ENCODE measurements at places on chromosomes 5 and 9.

- DNase-seq, result no peak
These were observed 18.9 kb upstream of the NTNG2 start for GRCh38 chr9:132142924-132143323.

- DNase-seq, result no peak
These were observed 197.4 kb downstream of the FER start for GRCh38 chr5:108945094-108945493.

GRCh38 chr5:151274666-151275065 is 21.7 kb downstream of the GM2A start:
- no peak for DNase-seq

DNA sequence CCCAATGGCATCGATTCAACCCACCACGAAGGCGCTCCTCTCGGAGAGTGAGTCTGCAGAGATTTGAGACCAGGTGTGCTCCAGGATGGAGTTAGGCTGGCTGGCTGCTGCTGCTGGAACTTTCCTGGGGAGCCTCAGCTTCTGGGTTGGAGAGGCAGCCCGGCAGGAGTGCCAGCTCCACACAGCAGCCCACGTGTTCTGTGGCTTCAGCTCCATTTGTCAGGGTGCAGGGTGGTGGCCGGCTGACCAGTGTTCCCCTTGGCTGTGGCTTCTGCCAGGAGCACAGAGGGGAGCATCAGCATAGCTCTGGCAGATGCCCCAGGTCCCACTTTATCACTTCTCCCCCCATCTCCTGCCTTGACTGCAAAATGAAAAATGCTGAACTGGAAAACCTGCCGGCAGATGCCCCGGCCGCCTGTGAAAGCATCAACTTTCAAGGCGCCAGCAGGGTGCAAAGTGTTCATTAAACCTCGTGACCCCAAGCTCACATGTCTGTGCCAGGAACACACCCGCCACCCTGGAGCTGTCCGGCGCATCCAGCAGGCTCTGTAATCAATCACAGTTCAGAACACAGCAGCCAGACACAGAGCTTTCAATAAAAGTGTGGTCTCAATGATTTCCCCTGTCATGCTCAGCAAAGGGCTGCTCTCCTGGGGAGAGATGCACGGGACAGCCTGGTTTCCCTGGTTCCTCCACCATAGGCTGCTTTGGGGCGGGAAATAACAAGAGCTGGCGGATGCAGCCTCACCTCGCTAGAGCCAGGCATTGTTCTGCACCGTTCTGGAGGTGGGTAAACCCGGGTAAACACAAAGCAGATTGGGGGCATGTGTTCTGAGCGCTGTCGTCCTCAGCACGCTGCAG is 53.2 kb downstream of the TRIP13 start:
- DNase-seq, result no peak

GRCh38 chr9:16063241-16063591 is 510.4 kb downstream of the CCDC171 start:
- no peak for DNase-seq

GRCh38 chr5:173875189-173875588 is 13.0 kb upstream of the CPEB4 start:
- DNase-seq, result no peak

- DNase-seq, result no peak
These were observed 34.4 kb downstream of the COL23A1 start for GRCh38 chr5:178555771-178556211.

GRCh38 chr9:112631313-112632070 is 86.4 kb downstream of the INIP start:
- DNase-seq, result no peak

DNA sequence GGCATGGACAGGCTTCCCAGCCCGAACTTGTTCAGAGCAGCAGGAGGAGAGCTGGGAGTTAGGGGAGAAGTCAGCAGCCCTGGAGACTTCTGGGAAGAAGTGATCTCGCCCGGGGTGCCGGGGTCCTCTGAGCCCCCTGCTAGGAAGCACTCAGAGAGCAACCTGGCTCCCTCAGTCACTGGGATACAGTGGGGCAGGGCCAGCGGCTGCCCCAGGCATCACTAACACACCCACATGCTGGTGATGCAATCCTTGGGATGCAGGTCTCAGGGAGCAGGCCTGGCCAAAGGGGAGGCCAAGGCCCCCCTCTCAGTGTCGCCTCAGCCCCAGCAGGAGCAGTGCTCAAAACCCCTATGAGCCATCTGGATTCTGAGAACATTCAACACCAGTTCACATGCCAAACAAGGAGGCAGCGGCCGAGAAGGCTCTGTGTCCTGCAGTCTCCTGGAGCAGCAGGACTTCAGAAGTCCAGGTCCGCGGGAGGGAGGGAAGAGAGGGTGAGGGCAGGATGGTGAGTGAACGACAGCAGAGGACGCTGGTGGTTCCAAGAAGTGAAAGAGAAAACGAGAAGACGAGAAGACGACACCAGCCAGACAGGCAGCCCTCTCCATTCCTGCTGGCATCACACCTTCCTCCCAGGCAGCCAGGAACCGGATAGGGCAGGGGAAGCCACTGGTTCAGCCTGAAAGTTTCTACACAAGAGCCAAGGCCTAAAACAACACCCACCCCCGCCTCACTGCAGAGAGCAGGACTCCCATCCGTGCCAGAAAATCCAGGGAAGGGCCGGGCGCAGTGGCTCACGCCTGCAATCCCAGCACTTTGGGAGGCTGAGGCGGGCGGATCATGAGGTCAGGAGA is 2.3 kb downstream of the PNPLA7 start:
- no peak for DNase-seq

- DNase-seq, result no peak
These were observed 111.1 kb downstream of the PAM start for GRCh38 chr5:102866237-102866600.

DNA sequence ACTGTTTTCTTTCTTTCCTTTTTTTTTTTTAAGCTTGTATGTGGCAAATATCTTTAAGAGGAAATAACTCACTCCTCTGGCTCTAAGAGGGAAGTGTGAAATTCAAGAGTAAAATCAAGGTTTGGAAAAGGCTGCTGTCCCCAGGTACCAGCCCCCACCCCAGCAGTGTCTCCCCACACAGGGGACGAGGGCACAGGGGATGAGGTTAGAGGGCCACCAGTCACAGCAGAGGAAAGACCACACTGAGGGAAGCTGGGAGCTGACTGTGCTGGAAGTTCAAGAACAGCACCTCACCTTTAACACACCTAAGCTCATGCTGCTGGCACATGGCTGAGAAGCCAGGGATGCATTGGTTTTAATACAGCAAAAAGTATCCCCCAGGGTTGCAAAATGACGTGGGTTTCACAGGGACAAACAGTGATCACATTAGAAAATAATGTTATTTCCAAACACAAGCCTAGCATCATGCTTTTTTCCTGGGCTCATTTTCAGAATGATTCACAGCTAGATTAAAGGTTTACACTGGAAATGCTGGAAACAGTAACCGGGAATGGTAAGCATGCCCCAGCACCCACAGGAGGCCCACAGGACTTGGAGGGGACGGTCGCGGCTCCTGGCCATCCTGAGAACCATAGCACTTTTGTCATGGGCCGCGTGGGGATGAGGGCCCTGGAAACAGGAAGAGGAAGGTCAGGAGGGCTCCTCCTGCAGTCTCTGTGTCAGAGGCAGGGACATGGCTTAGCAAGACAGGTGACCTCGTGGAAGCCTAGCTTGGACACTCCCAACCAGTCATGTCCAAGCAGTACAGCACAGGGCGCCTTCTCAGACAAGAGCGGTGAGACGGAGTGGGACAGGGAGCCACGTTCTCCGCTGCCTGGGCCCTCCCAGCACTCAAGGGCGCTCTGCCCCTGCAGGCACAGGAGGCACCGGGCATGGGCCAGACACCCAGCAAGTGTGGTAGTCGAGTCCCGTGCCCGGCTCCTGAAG is 6.9 kb downstream of the LPCAT1 start:
- DNase-seq, result no peak

GRCh38 chr5:54669845-54670244 is 152.3 kb downstream of the SNX18 start:
- no peak for DNase-seq

Data from left renal cortex interstitium (tissue), 4 donors.